ENCODE measurements at places on chromosomes 16 and 17.

- DNase-seq: no peak
Measured at GRCh38 chr16:77298418-77299360, 99.5 kb downstream of the SYCE1L start.

- no peak for DNase-seq
Measured at GRCh38 chr16:89368604-89369249, 121.6 kb downstream of the ANKRD11 start.

GRCh38 chr17:77706938-77707337 is 251.6 kb upstream of the TNRC6C start:
- no peak for DNase-seq

- no peak for DNase-seq
Measured at GRCh38 chr17:42843358-42843934, 934 bp upstream of the AOC2 start.

- DNase-seq: peak; percentile 89
Measured at GRCh38 chr17:2244545-2245525, 58.8 kb downstream of the SMG6 start.

GRCh38 chr17:51819341-51820219 is 338.9 kb downstream of the CA10 start:
- DNase-seq: no peak

DNA sequence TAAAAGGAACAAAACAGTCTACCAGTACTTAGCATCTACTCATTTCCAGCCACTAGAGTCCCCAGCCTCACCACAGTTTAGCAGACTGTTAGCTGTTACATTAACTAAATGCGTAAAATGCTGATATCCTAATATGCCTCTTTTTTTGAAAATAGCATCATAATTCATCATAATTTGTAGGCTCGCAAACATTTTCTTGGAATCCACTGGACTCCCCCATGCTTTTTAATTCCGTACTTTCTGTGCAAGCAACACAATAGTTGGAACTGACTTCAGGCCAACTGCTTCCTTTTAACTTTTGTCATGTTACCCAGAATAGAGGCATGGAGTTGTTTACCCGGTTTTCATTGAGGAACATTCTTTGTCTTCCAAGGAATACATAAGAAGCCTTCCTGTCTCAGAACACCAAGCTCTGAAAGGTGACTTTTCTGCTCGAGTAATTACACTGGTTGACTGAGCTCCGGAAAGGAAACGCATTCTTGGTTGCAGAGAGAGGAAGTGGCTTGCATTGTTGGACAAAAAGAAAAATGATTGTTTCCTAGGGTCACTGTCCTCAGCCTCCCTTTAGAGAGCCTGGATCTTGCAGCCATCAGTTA is 30.9 kb upstream of the SEC14L1 start:
- DNase-seq: no peak

- no peak for DNase-seq
Measured at GRCh38 chr16:28090646-28091377, 27.3 kb upstream of the GSG1L start.

GRCh38 chr17:6666077-6666521 is 14.5 kb downstream of the C17orf100 start:
- peak; percentile 64 for DNase-seq

GRCh38 chr16:87968541-87968940 is 17.3 kb downstream of the BANP start:
- no peak for DNase-seq

GRCh38 chr16:5018793-5019192 is 14.9 kb downstream of the NAGPA start:
- no peak for DNase-seq

GRCh38 chr17:81911969-81912368 is 770 bp upstream of the PCYT2 start:
- DNase-seq: no peak

DNA sequence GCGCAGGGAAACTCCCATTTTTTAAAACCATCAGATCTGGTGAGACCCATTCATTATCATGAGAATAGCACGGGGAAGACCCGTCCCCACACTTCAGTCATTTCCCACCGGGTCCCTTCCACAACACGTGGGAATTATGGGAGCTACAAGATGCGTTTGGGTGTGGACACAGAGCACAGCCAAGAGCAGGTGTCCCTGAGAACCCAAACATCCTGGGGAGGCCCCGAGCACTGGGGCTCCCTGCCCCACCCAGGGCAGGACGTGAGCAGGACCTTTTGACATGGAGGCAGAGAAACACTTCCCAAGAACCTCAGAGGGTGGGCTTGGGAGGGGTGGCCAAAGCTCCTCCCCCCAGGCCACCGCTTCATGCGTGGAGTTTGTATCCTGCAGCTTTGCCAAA is 89.9 kb upstream of the DNAH17 start:
- DNase-seq: no peak

DNA sequence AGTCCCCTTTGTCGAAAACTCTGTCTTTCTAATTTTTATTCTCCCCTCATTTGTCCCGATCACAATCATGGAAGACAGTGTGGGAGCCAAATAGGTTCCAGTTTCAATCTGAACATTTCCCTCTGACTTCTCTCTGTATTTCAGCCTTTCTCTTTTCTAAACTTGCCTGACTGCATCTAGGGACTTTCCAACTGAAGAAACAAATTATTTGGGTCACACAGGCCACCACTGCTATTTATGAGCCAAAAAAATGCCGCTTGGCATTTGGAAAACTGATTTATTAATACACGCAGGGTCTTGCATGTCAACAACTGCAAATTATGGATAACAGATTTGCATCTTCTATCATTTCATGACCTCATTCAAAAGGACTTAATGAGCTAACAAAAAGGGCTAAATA is 55.2 kb upstream of the ELAC2 start:
- DNase-seq: no peak

DNA sequence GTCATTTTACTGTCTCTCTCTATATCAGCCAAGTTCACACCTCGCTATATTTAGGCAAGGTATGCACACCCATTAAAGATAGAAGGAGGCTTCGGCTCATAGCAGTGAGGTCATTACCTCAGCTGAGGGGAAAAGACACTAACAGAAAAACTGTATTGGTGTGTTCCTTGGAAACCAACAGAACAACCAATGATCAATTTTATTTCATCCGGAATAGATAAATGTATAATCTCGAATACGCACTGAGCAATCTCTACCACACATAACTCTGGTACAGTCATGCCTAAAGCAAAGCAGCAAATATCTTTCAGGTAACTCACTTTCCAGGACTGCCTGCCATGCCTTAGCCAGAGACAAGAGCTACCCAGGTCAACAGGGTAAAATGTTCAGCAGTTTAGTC is 109.9 kb upstream of the CORO6 start:
- no peak for DNase-seq

GRCh38 chr16:56657555-56658326 is at the start of gene MT1F:
Gene MT1F (plus strand): TSS chr16:56657959. CDS start chr16:56658059, 100 bp downstream.
- peak; percentile 85 for DNase-seq

DNA sequence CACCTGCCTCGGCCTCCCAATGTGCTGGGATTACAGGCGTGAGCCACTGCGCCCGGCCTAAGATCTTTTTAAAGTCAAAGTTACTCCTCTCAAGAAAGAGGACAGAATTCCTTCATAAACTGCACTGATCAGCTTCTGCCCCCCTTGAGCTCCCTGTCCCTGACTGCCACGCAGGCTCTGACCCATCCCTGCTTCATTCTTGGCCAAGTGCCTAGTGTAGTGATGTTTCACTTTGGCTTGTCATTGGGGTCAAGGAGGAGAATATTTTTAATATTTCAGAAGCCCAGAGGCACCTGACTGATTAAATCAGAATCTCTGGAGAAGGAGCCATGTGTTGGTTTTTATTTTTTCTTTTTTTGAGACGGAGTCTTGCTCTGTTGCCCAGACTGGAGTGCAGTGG is 9.1 kb downstream of the MRM1 start:
- no peak for DNase-seq

DNA sequence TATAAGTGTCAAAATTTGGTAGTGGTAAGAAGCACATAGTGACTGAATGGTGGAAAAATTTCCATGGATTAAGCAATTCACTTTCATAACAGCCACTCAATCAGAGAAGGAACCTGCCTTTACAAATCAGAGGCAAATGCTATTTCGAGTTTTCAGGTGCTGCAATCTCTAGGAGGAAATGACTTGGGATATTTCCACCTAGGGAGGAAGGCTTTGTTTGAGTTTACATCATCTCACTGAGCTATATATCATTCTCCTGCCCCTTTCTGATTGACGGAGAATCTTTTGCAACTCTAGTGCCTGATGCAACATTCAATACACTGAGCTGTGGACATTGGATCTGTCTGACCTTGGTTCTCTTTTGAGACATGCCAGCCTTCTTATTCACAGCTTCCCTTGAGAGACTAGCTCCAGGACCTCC is 26.3 kb downstream of the MARCHF10 start:
- no peak for DNase-seq

DNA sequence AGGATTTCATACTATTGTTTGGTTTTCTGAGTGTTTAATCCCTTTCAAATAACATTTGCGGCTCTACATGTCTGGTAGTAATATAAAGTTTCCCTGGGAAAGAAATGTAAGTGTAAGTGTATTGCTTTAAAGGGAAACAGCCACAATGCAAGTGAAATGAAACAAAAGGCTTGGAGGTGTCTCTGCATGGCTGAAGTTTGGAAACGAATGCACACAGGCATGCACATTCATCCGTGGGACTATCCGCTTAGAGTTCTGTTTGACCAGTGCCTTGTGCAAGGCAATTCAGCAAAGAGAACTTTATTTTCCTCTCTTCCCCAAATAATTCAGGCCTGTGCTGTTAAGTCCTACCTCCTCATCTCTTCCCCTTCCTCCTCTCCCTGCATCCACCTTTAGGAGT is 56.1 kb upstream of the MRTFB start:
- no peak for DNase-seq

GRCh38 chr16:83794860-83795554 is 12.8 kb upstream of the HSBP1 start:
- no peak for DNase-seq

GRCh38 chr17:67477687-67478086 is 100.6 kb downstream of the PITPNC1 start:
- peak; percentile 76 for DNase-seq

GRCh38 chr17:45920083-45920482 is 25.7 kb downstream of the MAPT start:
- DNase-seq: no peak

- peak; percentile 54 for DNase-seq
Measured at GRCh38 chr17:77319211-77320043, 178.7 kb downstream of the SEC14L1 start.

- no peak for DNase-seq
Measured at GRCh38 chr17:82061047-82061925, 4.3 kb downstream of the DUS1L start.

GRCh38 chr17:75625813-75626486 is 7.3 kb upstream of the SMIM5 start:
- DNase-seq: peak; percentile 48

- peak; percentile 84 for DNase-seq
Measured at GRCh38 chr16:4371357-4372000, at the start of gene VASN. Gene VASN (plus strand): TSS chr16:4371848. CDS start chr16:4380878, 9,030 bp downstream.

GRCh38 chr17:66975614-66976378 is 11.3 kb downstream of the CACNG4 start:
- DNase-seq: no peak

DNA sequence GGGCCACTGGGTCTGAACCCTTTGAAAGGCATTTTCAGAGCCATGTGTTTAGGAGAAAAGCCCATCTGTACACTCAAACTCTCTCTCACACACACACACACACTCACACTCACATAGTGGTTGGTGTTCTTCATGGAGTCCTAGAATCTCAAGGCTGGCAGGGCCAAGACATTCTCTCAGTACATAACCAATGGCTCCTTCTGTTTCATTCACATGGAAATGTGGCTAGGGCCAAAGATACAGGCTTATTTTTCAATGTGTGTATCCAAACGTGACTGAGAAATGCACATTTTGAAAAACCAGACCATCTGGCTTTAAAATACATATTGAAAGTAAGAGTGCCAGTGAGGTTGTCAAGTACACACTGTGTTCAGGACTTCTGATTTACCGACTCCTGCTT is 59.0 kb upstream of the SALL1 start:
- no peak for DNase-seq

- DNase-seq: no peak
Measured at GRCh38 chr17:81237591-81238489, 1.0 kb downstream of the TEPSIN start.

GRCh38 chr17:78040440-78041385 is 82.2 kb downstream of the TNRC6C start:
- DNase-seq: peak; percentile 36

GRCh38 chr17:66691644-66692420 is 143.1 kb upstream of the CACNG5 start:
- DNase-seq: peak; percentile 12

DNA sequence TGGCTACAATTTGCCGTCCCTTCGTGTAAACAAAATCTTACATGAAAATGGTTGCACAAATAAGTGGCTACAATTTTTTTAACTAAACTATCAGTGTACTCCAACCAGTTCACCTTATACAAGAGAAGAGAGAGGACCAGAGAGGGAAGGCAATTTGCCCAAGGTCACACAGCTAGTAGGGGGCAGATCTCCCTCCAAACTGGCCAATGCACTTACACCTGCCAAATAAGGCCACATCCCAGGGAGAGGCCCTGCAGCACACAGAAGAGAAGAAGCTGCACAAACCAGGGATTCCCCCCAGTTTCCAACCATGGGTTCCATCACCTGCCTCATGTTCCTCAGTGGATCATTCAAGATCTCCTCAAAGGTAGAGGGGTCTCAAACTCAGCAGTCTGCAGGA is 349.9 kb downstream of the SOX9 start:
- DNase-seq: no peak

GRCh38 chr17:64386412-64387144 is 4.1 kb downstream of the PECAM1 start:
- no peak for DNase-seq

DNA sequence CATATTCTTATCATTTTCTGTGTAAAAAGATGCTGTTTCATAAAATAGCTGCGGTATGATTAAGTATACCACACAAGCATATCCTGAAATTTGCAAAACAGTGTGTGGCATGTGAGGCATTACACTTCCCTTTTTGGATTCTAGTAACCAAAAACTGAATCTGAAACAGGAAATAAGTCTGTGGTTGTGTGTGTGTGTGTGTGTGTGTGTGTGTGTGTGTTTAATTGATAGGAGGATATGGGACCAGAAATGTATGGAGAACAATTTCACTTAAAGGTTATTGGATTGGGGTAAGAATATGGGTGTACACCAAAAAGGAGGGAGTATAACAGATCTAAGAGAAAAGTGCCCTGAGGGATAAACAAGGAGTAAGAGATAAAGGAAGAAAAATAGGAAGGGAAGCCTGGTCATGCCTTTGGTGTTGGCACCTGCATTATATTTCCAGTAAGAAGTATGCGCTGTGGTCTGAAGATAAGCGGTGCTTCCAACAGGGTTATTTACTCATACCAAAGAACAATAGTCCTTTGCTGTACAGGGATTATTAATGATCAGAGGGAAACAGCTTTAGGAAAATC is 4.0 kb downstream of the LYRM1 start:
- no peak for DNase-seq
